Kidney capillary endothelial cell (primary cell): ENCODE measurements at places on chromosomes 2 and 18.

GRCh38 chr2:30561349-30561748 lies 114.3 kb downstream of the LCLAT1 start:
- DNase-seq, result no peak

DNA sequence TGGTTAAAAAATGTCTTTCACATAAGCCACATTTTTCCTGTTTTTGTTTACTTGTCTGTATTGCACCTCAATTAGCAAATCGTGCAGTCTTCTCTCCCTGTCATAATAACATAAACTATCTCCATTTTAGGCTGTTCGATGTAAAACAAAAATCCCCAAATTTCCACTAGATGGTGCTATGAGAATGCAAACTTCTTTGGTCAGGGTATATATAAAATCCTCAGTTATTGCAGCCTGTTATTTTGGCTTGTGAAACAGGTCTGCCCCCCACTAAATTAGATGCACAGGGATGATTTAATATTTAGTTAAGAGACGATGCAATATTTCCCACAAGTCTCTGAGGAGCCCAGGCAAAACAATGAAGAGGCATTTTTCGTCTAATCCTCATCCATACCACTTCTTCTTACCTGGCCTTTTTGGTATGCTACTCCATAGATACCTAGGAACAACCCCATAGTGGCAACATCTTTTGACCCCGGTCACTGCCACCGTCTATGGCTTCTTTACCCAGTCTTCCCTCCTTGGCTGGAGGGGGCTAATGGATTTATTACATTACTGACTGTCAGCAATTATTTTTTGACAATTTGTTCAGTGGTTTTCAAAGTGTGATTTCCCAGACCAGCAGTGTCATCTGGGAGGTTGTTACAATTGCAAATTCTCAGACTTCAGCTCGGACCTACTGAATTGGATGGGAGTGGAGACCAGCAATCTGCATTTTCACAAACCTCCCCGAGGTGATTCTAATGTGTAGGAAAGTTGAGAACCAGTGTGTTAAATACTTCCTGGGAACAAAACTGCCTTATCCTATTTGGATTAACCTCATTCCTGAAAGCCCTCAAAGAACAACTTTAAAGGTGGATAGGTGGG lies 117.4 kb upstream of the CWC22 start:
- DNase-seq, result peak; percentile 47

GRCh38 chr2:71457123-71457915 lies 4.0 kb downstream of the DYSF start:
- DNase-seq, result no peak

DNA sequence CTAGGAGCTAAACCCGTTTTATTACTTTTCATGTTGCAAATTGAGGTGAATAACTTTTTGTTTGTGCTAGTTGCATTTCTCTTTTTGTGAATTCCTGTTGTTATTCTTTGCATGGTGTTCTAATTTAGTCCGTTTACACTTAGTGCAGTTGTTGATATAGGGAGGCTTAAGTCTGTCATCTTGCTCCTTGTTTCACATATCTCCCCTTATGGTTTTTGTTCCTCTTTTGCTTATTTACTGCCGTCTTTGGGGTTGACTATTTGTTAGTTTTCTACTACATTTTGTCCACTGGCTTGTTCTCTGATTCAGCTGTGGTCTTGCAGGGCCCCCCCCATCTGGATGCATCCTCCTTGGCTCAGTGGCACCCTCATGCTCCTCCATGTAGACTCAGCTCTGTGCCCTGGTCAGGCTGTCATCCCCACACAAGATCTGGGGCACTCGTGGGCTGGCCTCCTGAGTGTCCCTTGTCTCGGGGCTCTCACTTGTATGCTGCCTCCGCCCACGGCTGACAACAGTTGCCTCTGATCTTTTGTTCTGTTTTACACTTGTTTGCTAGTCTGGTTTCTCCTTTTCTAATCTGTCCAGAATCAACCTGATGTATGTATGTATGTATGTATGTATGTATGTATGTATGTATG lies 42.9 kb upstream of the ASB1 start:
- no peak for DNase-seq

- no peak for DNase-seq
Observed at GRCh38 chr2:217905395-217905794, 97.4 kb downstream of the TNS1 start.

DNA sequence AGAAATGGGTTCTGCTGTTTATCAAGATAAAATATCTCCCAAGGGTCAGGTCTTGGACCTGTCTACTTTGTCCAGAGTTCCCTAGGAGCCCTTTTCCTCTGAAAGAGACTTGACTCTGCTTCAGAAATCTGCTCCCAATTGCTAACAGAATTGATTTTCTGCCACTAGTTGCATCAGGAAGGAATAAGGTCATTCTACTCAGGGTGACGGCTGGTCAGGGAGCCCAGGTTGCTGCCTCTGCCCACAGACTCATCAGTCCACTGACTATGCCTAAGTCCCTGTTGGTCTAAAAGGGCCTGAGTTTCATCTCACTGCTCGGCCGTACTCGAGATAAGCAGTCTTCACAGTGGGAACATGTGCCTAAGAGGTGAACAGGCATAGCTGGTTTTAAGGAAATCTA lies 61.2 kb downstream of the EVA1A start:
- no peak for DNase-seq

DNA sequence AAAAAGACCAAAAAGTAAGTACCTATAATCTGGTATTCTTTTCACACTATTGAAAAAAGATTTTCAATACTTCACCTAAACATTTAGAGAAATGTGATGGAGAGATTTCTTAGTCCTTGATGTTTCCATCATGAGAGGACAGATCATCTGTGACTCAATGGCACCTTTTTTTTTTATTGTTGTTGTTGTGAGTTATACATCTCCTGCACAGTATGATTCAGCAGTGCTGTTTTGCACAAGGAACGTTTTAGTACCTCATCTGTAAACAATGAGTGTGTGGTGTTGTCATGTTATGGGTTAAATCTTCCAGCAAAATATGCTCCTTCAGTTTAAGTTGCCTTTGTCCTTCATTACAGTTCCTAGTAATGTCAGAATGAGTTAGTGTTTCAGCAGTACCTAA lies 2.2 kb downstream of the KIAA1328 start:
- peak; percentile 25 for DNase-seq
